ENCODE measurements at places on chromosomes 1 and 21.
A peak's percentile ranks its signal among the peaks of the same experiment; 100 is the strongest.

DNA sequence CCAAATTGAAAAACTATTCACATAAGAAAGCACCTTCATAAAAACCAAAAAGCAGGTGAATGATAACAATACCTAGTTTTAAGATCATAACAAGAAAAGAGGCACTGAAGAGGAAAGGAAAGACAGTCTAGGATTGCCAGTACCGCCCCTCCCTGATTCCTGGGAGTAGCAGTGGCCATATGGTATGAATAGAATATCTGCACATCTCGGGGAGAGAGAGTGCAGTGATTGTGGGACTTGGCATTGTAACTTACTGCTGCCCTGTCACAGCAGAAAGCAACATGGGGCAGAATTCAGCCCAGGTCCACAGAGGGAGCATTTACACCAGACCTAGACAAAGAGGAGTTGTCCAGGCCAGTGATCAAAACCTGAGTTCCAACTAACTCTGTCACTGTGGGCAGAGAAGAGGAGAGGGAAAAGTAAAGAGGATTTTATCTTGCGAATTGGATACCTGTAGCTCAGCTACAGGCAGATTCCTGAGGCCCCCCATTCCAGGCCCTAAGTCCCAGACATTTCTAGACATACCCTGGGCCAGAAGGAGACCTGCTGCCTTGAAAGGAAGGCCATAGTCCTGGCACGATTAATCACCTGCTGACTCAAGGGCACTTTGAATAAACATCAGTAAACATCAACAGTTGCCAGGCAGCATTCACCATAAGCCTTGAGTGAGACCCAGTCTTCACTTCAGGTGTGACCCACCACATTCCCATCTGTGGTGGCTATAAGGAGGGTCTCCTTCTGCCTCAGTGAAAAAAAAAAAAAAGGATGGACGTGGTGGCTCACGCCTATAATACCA is 397.5 kb downstream of the TGFB2 start:
- DNase-seq = no peak

DNA sequence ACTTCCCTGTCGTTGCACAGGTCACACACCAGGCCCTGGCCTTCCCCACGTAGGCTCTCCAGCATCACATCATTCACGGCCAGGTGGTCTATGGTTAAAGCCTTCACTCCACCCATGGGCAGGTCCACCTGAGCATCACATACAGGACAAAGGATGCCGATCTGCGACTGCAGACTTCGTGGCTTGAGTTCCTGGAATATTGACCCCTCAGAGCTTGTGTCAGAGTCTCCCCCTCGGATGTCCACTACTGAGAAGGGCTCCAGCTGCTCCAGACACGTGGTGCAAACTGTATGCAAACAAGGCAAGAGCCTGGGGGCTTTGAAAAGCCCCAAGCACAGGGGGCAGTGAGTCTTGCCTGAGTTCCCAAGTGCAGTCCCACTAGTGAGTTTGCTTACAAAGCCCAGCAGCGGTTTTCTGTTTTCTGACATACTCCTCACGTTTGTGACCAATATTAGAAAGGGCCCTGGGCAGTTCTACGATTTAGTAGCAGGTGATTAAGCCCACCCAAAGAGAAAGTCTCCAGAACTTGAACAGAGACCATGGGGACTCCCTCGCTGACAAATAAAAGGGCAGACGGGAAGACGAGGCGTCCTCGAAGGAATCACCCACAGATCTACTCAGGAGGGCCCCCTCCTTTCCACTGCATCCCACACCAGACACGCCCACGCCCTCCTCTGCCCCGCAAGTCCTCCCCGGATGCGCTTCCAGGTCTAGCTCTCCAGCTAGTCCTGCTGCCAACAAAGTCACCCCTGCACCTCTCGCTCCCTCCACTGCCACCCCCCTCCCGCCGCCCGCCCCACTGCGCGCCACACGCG is 568 bp downstream of the TRIM45 start:
- peak; percentile 3 for DNase-seq

GRCh38 chr1:55472784-55473183 is 257.6 kb upstream of the USP24 start:
- DNase-seq = no peak

GRCh38 chr1:161267321-161267720 is 8.8 kb downstream of the PCP4L1 start:
- DNase-seq = no peak

- no peak for DNase-seq
These were observed 341.4 kb upstream of the ZRANB2 start for GRCh38 chr1:71422221-71422620.

- DNase-seq = no peak
These were observed 12.9 kb downstream of the CAMK2N1 start for GRCh38 chr1:20472860-20473711.

GRCh38 chr1:210198840-210199239 is 33.8 kb upstream of the SERTAD4 start:
- no peak for DNase-seq

GRCh38 chr1:157641177-157641576 is 43.3 kb upstream of the FCRL4 start:
- no peak for DNase-seq

DNA sequence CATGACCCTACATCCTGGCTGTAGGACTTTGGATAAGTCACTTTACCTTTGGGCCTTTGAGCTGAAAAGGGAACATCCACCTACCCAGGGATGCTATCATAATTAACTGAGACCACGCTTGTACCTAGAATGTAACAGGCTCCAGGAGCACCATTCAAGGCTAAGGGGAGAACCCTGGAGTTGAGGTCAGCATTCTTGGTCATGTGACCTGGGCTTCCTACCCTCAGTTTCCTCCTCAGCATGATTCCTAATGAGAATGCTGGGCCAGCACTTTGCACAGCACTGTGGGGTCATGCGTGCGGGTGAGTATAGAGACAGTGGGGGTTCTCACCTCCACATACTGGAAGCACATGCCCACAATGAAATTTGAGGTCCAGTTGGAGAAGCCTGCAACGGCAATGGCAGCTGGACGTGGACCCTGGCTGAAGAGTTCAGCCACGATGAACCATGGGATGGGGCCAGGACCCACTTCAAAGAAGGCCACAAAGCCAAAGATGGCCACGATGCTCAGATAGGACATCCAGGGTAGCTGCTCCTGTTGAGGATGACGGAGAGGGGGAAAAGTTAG is 31.3 kb downstream of the SLC2A1 start:
- no peak for DNase-seq

- no peak for DNase-seq
These were observed 14.1 kb downstream of the DNASE2B start for GRCh38 chr1:84412316-84412942.

DNA sequence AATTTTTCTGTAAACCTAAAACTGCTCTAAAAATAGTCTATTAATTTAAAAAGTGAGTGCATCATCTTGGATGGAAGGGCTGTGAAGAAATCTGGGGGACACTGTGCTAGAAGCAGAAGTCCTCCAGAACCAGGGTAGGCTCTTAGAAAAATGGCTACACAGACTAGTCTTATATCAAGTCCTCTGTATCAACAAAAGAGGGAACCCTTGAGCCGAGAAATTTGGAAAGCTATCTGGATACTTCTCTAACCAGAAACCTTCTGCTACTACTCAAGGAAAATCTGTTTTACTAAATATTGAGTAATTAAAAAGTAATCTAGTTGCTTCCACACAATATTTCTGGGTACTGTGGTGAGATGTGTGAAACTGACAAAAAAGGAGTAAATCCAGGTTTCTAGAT is 92.1 kb downstream of the WDR3 start:
- DNase-seq = no peak

DNA sequence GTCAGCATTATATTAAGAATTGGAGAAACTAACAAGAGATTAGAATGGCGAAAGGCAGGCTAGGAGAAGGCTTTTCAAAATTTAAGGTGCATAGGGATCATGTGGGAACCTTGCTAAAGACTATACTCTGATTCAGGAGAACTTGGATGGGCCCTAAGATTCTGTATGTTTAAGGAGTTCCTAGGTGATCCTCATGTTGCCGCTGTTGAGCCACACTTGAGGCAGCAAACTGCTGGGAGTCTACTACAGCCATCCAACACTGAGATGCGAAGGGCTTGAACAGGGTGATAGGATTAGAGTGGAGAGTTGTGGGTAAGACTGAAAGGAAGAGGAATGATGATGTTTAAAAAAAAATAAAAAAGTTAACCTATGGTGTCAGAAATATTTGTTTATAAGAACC is 1013.2 kb downstream of the MRPL39 start:
- no peak for DNase-seq

GRCh38 chr1:94296018-94296417 is 58.6 kb upstream of the ARHGAP29 start:
- DNase-seq = no peak

GRCh38 chr1:82062206-82062605 is 261.5 kb downstream of the ADGRL2 start:
- no peak for DNase-seq

DNA sequence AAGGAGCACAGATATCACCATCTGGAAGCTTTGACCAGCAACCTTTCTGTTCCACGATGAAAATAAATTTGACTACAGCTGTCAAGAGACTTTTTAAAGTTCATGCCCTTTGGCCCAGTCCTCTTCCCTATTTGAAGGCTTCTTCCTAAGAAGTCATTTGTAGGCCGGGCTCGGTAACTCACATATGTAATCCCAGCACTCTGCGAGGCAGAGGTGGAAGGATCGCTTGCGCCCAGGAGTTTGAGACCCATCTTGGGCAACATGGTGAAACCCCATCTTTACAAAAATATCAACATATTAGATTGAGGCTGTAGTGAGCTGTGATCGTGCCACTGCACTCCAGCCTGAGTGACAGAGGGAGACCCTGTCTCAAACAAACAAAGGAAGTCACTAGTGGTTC is 58.3 kb upstream of the IFFO2 start:
- no peak for DNase-seq

- no peak for DNase-seq
These were observed 10.2 kb upstream of the NCMAP start for GRCh38 chr1:24545662-24546061.

DNA sequence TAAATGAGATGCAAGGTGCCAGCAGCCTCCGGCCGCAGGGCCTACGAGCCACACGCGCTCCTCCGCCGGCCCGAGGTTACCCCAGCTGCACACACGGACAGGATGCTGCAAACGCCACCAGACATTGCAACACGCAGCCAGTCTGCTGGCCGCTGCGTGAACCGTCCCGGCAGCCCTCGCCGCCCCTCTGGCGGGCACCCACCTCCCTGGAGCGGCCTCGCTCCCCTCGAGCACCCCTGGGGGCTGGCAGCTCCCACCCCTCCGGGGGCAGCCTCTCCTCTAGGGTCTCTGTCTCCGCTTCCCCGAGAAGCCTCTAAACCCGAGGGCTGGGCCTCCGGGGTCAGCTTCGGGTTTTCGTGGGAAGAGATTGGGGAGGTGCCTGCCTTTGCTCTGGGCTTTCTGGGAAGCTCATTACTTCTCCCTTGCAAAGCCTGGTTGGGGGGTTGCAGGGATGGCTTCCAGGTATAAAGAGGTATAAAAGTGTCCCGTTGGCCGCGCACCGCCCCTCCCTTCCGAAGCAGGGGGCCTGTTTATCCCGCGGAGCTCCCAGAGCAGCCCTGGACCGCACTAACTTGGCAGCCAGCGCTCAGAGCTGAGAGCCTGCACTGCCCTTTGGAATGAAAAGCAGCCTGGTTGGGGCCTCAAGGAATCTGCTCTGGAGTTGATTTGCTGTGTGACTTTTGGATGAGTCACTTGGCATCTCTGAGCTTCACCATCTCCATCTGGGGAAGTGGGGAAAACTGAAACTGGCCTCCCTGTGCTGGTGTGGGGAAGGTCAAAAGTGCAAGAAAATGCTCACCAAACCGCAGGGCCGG is 21.8 kb downstream of the DHRS3 start:
- no peak for DNase-seq

DNA sequence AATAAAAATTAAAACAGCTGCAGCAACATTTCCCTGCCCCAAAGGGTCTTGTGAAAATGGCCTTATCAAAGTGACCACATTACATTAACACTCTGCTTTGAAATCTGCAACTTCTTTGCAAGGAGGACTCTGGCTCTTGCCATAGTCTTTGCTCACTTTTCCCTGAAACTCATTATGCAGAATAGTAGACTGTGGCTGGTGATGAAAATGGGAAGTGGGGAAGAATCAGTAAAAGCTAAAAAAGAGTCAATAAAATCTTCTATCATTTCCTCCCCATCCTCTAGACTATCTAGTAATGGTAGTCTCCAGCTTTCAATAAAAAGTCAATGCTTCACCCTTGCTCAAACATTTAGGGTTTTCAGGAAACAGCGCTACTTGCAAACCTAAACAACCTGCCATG is 18.6 kb upstream of the NUP133 start:
- no peak for DNase-seq

- no peak for DNase-seq
These were observed 68.7 kb upstream of the ROR1 start for GRCh38 chr1:63705078-63705477.

DNA sequence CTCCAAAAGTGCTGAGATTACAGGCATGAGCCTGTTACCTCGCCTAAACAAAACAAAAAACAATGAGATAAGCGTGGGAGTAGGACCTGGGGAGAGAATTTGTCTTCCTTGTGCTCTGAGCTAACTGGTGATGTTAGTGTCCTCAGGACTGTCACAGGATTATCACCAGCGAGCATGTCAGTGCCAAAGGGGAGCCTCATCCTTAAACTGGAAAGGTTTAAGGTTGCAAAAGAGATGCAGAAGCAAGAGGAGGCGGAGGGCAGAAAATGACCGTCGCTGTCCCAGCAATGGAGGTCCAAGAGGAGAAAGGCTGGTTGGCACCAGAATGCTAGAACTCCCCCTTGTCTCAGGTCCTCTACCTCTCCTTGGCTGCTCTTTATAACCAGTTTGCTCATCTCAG is 3.9 kb downstream of the SYPL2 start:
- DNase-seq = no peak

GRCh38 chr1:117674521-117675400 is 68.9 kb downstream of the TENT5C start:
- no peak for DNase-seq

- no peak for DNase-seq
These were observed 4.1 kb upstream of the CCDC24 start for GRCh38 chr1:43987159-43987902.

- no peak for DNase-seq
These were observed 4.4 kb upstream of the SLC27A3 start for GRCh38 chr1:153770797-153771196.

DNA sequence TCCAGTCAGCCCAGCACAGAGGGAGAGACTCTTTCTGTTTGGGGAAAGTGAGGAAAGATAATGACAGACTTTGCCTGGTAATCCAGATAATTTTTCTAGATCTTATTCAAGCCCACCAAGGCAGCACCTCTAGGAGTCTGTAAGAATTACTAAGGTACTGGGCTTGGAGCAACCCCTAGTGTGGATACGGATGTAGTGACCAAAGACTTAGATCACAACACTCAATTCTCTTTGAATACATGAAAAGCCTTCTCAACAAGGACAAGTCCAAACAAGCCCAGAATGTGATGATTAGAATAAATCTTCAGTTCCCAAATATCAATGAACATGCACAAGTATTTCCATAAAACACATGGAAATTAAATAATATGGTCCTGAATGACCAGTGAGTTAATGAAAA is 206.9 kb downstream of the MRPL39 start:
- no peak for DNase-seq
